ENCODE measurements at places on chromosomes 3 and 15. TPM values are rescaled to one million over a fixed set of nuclear protein-coding genes. Genes with fewer than 3 reads are reported as not detected.
A peak's percentile ranks its signal among the peaks of the same experiment; 100 is the strongest.

Gene LRRC2
- polyA plus RNA-seq = 0.23 TPM

DNA sequence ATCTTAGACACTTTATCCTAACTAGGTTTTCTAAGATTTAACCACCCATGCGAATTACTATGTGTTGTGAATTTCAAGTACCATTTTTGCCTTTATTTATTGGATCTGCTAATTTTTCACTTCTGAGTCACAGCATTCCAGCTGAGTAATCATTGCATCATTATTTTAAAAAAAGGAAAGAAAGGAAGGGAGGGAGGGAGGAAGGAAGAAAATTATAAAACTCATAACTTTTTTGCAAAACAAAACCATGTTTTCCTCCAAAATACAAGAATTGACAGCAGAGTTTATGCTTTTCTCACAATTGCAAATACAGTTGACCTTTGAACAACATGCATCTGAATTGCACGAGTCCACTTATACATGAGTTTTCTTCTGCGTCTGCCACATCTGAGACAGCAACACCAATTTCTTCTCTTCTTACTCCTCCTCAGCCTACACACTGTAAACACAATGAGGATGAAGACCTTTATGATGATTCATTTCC, 651.4 kb upstream of the NECTIN3 start:
- H3K4me3 ChIP-seq = peak overlapping the region; percentile 42
- H3K27ac ChIP-seq = peak overlapping the region; percentile 94
- no peak for DNase-seq
- no peaks in the 10 kb centered on the region for H3K4me1 ChIP-seq
- H3K27me3 ChIP-seq = no peaks in the 10 kb centered on the region

DNA sequence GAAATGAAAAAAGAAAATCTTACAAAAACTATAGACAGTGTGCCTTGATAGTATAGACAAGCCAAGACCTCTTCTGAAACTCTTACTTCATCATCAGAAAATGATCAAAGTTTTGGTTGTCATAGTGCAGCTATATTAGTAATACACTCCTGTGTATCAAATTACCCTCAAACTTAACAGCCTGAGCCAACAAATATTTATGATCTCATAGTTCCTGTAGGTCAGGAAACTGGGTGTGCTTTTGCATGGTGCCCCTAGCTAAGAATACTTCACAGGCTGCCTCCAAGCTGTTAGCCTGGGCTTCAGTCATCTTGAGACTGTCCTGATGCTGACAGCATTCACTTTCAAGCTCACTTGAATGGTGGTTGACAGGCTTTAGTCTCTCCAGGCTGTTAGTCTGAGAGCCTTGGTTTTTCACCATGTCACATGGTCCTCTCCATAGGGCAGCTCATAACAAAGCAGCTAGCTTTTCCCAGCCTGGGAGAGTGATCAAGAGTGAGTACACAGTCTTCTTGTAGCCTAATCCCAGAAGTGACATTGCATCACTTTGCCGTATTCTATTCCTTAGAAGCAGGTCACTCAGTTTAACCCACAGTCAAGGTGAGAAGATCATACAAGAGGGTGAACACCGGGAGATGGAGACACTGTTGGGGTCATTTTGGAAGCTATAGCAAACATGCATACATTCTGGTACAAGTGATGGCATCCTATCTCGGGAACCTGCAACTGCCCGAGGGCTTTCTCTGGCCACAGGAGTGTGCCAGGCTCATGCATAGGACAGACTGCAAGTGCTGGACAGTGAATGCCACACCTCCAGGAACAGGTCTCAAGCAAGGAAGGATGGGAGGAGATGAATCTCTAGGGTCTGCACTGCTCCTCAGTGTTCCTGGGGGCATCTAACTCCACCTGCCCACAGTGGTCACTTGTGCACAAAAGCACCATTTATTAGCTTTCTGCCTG, 173.4 kb upstream of the CADPS start:
- H3K4me3 ChIP-seq = no peak overlapping the region
- no peaks in the 10 kb centered on the region for H3K4me1 ChIP-seq
- no peaks in the 10 kb centered on the region for H3K27me3 ChIP-seq
- DNase-seq = no peak
- no peaks in the 10 kb centered on the region for H3K36me3 ChIP-seq
- H3K27ac ChIP-seq = peak overlapping the region; percentile 96

DNA sequence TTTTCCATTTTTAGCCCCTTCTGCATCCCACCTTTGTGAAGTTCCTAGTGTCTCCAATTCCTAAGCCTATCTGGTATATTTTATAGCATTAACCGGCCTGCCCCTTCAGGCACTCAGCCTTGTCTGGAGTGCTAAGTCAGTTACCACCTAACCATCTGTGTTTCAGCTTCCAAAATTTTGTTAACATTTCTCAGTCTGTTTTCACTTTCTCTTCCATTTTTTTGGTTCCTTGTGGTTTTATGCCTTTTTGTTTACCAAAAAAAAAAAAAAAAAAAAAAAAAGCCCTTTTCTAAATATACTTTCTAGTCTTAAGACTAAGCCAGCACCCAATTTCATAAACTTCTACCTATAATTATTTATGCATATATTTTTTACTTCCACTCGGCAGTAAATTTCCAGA, 92.4 kb downstream of the CSNK1G1 start:
- no peaks in the 10 kb centered on the region for H3K27me3 ChIP-seq
- no peaks in the 10 kb centered on the region for H3K4me1 ChIP-seq
- no peak overlapping the region for H3K27ac ChIP-seq
- H3K4me3 ChIP-seq = no peak overlapping the region
- no peak for DNase-seq
- H3K36me3 ChIP-seq = peaks cover 18% of the 10 kb centered on the region

GRCh38 chr3:34258271-34258998, 460.0 kb downstream of the PDCD6IP start:
- H3K36me3 ChIP-seq = no peaks in the 10 kb centered on the region
- no peak overlapping the region for H3K4me3 ChIP-seq
- peaks cover 37% of the 10 kb centered on the region for H3K4me1 ChIP-seq
- no peaks in the 10 kb centered on the region for H3K27me3 ChIP-seq
- no peak for DNase-seq

DNA sequence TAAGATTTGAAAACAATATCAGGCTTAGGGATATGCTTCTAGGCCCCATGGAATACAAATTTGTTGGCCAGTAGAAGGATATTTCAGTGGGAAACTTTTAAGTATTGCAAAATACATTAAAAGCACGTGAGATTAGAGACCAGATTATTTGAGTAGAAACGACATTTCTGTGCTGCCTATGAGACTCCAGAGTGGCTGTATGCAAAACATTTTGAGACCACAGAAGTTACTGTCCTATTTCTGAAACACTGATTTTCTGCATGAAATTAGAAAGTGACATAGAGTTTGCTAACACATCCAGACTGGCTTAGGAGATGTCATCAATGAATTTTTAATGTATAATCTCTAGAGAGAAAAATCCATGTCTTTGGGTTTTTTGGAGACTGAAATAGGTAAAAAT, 99.8 kb downstream of the KCNH8 start:
- H3K27me3 ChIP-seq = no peaks in the 10 kb centered on the region
- no peak overlapping the region for H3K4me3 ChIP-seq
- DNase-seq = no peak

Gene C15orf61
- 4.0 TPM for polyA plus RNA-seq

DNA sequence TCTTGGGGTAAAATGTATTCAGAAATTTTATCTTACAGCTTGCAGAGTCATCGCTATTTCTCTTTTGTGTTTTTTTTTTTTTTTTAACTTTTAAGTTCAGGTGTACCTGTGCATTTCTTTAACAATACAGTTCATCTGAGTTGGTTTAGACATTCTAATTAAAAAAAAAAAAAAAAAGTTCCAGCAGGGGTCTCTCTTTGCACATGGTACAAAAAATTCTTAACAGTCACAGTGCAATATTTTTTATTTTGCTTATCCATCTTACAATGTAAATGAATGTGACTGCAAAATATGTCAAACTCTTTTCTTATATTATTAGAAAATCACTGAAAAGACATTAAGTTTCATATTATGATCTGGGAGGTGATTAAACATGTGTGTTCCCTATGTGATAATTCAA, 47.5 kb upstream of the SLC9A9 start:
- H3K4me3 ChIP-seq = no peak overlapping the region
- no peaks in the 10 kb centered on the region for H3K4me1 ChIP-seq
- no peak for DNase-seq
- peaks cover 6% of the 10 kb centered on the region for H3K27me3 ChIP-seq
- H3K27ac ChIP-seq = no peak overlapping the region

DNA sequence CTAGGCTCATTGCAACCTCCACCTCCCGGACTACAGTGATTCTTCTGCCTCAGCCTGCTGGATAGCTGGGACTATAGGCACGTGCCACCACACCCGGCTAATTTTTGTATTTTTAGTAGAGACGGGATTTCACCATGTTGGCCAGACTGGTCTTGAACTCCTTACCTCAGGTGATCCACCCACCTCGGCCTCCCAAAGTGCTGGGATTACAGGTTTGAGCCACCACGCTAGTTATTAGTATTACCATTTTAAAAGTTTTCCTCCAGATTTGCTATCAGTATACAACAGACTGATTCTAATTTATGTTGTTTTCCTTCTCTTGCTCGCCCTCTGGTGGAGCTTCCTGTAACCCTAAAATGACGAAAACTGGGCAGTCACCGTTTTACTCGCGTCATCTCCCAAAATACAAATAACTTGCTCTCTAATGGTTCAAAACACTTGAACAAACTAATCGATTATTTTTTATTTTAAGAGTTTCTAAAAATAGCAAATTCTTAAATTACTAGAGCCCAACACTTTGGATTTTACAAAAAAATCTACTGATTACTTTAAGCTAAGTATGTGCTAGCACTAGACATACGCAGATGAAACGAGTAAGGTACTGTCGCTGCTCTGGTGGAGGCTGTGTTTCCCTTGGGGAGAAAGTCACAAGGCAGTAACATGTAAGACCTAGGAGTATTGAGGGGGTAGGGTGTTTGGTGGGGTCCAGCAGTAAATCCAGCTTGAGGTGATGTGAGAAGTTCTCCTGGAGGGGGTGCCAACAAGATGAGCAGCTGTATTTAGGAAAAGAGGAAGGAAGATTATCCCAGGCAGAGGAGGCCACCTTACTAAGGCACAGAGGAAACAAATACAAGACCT, 203.3 kb downstream of the MBNL1 start:
- no peaks in the 10 kb centered on the region for H3K27me3 ChIP-seq
- H3K4me1 ChIP-seq = peaks cover 3% of the 10 kb centered on the region
- peak; percentile 49 for DNase-seq

Gene RETNLB
- not detected for polyA plus RNA-seq

- no peak for DNase-seq
- H3K27ac ChIP-seq = no peak overlapping the region
- H3K4me1 ChIP-seq = peaks cover 14% of the 10 kb centered on the region
- H3K36me3 ChIP-seq = no peaks in the 10 kb centered on the region
- no peaks in the 10 kb centered on the region for H3K27me3 ChIP-seq
Measured at GRCh38 chr3:48505146-48505545, 1.2 kb upstream of the SHISA5 start.

Gene CLDN18
- polyA plus RNA-seq = not detected

DNA sequence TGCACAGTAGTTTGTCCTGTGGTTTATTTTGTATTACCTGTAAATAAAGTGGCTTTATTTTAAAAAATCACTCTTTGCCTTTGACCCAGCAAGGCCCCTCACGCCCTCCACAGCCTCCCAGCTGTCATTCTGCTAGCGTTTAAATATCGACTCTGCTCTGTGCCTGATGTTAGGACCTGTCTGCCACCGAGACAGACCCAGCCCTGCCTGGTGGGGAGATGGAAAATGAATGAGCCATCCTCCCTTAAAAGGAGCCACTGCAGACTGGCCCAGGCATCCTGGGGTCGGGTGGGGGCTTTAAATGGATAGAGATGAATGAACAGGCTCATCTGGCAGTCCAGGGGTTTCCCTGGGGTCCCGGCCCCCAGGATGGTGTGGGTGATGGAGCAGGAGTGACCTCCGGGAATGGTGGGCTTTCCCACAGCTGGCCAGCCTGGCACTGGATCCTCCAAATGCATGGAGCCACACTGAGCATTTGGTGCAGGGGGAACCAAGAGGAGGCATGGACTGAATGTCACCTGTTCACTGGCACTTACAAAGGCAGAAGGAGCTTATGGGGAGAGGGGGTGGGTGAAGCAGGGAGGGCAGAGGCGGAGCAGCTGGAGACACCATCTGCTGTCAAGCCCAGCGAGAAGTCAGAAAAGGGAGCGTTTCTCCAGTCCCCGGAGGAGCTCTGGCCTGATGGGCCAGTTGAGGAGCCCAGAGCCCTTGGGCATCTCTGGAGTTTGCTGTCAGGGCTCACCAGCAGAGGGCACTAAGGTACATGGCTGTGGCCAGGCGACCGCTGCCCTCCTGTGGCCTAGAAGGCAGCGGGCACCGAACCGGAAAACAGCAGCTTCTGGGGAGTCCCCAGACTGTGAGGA, 11.9 kb downstream of the GRM2 start:
- H3K36me3 ChIP-seq = no peaks in the 10 kb centered on the region
- H3K27ac ChIP-seq = no peak overlapping the region
- H3K27me3 ChIP-seq = no peaks in the 10 kb centered on the region
- H3K4me3 ChIP-seq = no peak overlapping the region
- peak; percentile 89 for DNase-seq

- no peak overlapping the region for H3K27ac ChIP-seq
- H3K4me3 ChIP-seq = no peak overlapping the region
- H3K4me1 ChIP-seq = peaks cover 2% of the 10 kb centered on the region
- no peak for DNase-seq
- no peaks in the 10 kb centered on the region for H3K36me3 ChIP-seq
Measured at GRCh38 chr15:100966997-100967396, 47.8 kb downstream of the LRRK1 start.

Gene SHC4
- polyA plus RNA-seq = 1.9 TPM

Gene DZIP1L
- 6.4 TPM for polyA plus RNA-seq

Gene KLHL6
- not detected for polyA plus RNA-seq

DNA sequence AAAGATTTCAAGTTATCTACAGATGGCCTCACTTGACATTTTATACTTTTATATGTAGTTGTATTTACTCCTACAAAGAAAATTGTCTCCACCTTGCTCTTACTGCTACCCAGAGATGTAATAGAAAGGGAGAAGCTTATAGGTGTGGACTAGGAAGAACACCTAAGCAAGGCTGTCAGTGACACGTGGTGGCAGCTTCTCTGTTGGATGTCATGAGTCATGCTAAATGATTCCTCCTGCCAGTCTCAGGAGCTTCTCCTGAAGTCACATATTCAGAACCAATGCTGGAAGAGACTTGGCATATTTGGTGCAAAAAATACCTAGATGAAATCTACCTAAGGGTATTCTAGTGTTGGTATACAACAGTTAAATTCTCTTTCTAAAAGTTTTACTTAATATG, 184.7 kb downstream of the LRRC3B start:
- H3K27ac ChIP-seq = no peak overlapping the region
- no peaks in the 10 kb centered on the region for H3K27me3 ChIP-seq
- H3K4me1 ChIP-seq = no peaks in the 10 kb centered on the region
- DNase-seq = no peak
- H3K36me3 ChIP-seq = no peaks in the 10 kb centered on the region

DNA sequence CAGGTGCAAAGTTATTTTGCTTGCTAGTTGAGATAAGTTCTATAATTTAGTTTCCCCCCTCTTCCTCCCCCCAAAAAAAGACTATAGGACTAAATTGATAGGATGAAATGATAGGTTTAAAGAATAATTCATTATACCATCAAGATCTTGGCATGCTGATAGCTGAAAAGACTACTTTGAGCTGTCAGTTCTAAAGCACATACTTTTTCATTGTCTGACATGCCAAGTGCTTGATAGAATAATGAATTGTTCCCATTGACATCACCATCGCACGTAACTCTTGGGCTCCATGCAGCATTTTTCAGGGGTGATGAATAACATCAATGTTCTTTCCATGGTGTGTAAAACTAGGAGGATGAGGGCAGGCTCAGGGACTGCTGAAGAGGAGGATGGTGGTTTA, 32.3 kb upstream of the TAFA4 start:
- no peak overlapping the region for H3K27ac ChIP-seq
- no peaks in the 10 kb centered on the region for H3K36me3 ChIP-seq
- peaks cover 6% of the 10 kb centered on the region for H3K27me3 ChIP-seq
- no peaks in the 10 kb centered on the region for H3K4me1 ChIP-seq
- DNase-seq = no peak

All from SK-N-SH (cell line).